ENCODE measurements at places on chromosomes 2 and 18.

DNA sequence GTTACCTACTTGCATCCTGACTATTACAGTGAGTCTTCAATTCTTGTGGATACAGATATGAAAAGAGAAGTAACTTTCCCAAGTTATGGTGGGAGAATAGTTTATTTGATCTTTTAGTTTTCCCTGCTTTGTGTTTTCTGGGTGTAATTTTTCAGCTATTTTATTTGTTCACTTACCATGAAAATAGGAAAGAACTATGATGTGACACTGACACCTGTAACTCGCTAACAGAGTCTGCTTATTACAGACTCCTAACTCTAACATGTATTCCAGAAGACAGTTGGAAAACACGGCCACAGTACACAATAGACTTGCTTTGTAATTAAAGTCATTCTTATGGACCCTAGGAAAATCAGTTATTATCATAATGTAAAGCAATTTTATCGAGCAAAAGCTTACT lies 323.2 kb downstream of the LRRTM1 start:
- DNase-seq: no peak

DNA sequence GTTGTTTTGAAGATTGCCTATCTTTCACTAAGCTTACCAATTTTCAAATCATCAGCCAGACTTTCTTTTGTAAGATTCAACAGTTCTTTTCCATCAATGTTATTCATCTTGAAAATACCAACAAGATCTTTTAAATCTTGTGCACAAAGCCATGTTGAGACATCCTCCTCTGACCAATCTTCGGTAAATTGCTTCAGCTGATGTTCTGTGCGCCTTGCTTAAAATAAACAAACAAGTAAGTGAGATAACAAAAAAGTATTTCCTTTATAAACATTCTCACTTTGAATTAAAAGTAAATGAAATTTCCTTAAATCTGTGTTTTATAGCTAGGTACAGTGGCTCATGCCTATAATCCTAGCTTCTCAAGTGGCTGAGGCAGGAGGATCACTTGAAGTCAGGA lies 30.3 kb downstream of the WDSUB1 start:
- no peak for DNase-seq

- no peak for DNase-seq
These were observed 35.9 kb downstream of the ZNF385B start for GRCh38 chr2:179825494-179825893.

- DNase-seq: no peak
These were observed 139.7 kb downstream of the HRH4 start for GRCh38 chr18:24600076-24600654.

GRCh38 chr2:236610991-236611821 lies 41.6 kb downstream of the ACKR3 start:
- no peak for DNase-seq

- no peak for DNase-seq
These were observed 60.8 kb downstream of the FAM168B start for GRCh38 chr2:131032393-131032836.
